ENCODE measurements at places on chromosomes 6 and 20.

- no peak for DNase-seq
These were observed 326.0 kb downstream of the GRIK2 start for GRCh38 chr6:101719521-101719920.

- DNase-seq = no peak
These were observed 27.3 kb downstream of the RRBP1 start for GRCh38 chr20:17654649-17655285.

GRCh38 chr20:53306192-53306805, 287.3 kb downstream of the ZNF217 start:
- no peak for DNase-seq

- DNase-seq = no peak
These were observed 36.6 kb upstream of the NFATC2 start for GRCh38 chr20:51579137-51579536.

- no peak for DNase-seq
These were observed 69.1 kb downstream of the TMEM244 start for GRCh38 chr6:129792049-129792448.

DNA sequence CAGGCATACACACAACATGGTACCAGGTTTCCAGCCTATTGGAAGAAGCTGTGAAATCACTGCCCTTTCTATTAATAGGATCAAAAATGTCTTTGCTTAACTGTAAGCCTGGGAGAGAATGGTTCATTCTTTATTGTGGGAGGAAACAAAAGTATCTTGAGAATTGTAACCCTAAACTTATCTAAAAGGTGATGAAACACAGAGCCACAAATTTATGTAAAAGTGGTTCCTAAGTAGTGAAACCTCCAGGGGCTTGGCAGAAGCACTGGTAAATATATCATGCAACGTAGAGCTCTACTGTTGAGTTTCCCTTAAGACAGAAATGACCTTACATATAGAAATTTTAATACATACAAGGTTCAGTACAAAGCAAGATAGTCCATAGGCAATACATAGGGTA, 17.2 kb upstream of the NOX3 start:
- DNase-seq = no peak

DNA sequence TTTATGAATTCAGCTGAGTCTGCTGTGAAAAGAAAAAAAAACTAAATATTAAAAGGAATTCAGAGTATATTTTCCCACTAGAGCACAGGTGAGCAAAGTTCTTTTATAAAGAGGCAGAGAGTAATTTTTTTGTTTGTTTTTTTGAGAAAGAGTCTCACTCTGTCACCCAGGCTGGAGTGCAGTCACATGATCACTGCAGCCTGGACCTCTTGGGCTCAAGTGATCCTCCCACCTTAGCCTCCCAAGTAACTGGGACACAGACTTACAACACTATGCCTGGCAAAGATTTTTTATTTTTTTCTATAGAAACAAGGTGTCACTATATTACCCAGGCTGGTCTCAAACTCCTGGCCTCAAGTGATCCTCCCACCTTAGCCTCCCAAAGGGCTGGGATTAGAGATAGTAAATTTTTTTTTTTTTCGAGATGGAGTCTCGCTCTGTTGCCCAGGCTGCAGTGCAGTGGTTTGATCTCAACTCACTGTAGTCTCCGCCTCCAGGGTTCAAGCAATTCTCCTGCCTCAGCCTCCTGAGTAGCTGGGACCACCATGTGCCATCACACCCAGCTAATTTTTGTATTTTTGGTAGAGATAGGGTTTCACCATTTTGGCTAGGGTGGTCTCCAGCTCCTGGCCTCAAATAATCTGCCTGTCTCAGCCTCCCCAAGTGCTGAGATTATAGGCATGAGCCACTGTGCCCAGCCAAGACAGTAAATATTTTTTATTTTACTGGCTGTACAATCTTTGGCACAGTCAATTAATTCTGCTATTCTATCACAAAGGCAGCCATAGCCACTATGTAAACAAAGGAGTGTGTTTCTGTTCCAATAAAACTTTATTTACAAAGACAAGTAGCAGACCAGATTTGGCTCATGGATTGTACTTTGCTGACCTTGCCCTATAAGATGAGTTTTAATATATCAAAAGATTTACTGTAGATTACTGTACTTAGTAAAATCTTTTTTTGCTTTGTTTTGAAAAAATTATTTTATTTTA, 14.5 kb upstream of the B4GALT5 start:
- no peak for DNase-seq

DNA sequence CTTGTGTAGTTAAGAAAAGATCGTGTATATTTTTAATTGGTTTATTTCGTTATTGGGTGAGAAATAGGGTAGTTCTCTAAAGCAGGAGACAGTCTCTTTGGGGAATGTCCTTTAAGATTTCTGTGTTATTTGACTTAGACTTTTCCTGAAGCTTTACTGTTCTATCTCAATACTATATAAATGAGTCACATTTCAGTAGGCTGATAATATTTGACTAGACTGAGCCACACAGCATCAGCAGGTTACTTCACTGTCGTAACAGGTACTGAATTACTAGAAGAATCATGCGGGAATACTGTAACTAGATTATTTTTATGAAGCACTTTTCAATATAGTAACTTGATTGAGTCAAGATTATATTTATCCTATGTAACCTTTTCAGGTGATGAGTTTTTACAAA, 1.4 kb downstream of the SMAP1 start:
- no peak for DNase-seq

DNA sequence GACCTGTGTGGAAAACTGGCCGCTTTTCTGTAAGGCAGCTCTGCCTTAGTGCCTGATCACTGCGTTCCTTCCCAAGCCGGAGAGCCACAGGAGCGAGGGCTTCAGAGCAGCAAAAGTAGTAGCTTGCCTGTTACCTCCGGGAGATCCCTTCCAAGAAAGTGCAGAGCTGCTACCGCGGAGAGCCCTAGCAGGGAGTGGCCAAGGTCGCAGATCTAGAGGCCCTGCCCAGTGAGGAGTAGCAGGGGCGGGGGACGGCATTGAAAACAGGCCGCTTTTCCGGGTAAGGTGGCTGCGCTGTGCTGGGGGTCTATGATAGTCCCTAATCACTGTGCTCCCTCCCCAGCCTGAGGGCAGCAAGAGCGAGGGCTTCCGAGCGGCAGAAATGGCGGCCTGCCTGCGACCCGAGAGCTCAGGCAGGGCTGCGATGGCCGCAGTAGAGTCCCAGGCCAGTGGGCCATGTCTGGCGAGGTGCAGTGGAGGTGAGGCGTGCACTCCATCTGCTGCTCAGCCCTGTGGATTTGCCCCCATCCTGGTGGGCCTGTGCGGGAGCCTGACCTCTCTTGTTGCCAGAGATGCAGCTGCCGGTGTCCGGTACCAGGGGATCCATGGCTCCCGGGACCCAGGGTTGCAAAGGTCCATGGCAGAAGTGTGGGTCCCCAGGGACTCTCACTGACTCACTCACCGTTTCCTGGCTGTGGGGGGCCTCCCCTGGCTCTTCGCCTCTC, 67.3 kb downstream of the KLHL32 start:
- DNase-seq = no peak

- no peak for DNase-seq
These were observed 46.1 kb upstream of the JAG1 start for GRCh38 chr20:10719740-10720385.

GRCh38 chr20:60785301-60785700, 466.8 kb upstream of the CDH4 start:
- DNase-seq = no peak

GRCh38 chr6:137968901-137969300, 101.8 kb downstream of the TNFAIP3 start:
- DNase-seq = no peak

DNA sequence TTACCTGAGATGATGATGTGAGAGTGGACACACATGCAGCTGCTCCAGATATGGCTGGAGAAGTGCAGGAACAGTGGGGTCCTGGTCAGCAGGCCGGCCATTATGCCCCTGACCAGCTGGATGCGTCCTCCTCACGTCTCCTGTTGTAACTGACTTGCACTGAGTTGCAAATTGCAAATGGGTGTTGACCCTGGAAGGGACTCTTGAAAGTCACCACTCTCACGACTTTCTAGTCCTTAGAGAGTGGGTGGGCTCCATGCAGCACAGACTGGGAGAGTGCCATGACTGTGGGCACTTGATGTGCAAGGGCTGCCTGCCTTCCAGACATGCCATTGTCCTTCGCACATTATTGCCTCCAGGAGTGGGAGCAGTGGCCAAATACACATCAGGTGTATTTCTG, 10.8 kb downstream of the FAM83D start:
- DNase-seq = no peak

- no peak for DNase-seq
These were observed 248.2 kb downstream of the KHDC1L start for GRCh38 chr6:72977114-72977513.

DNA sequence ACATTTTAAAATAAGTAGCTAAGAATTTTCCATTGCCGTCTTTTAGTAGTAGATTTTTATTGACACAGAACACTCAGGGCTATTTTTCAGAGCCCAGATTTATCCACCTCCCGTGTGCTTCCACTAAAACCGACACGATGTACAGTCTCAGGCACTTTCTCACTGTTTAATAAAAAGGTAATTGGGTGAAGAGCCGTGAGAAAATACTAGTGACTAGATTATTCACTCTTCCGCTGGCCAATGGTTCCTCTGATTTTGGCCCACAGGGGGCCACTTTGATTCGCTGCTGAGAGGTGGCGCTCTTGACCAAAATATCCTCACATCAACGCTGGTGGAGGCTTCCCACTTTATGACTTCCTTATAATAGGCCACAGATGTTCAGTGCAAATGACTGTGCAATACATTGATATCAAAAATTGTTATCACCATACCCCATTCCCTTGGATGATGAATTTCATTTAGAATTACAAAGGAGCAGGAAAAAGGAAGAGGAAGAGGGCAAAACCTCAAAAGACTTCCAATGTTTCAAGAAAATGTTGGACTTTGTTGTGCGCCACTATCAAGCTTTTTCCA, 12.3 kb upstream of the HDDC2 start:
- no peak for DNase-seq

DNA sequence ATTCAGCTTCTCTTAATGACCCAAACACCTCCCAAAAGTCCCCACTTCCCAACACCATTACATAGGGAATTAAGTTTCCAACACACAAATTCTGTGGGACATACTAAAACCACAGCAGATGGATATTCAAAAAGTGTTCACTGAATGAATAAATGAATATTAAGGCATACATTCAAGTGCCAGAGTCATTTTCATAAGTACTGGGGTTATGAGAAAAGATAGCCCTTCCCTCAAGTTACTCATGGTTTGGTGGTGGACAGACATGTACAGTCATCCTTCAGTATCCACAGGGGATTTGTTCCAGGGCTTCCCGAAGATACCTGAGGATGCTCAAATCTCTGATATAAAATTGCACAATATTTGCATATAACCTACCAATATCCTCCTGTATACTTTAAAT, 50.4 kb downstream of the HS3ST5 start:
- DNase-seq = no peak

- DNase-seq = no peak
These were observed 568 bp downstream of the PREP start for GRCh38 chr6:105402090-105402938.

GRCh38 chr6:28010526-28010925, 53.5 kb downstream of the OR2B6 start:
- no peak for DNase-seq

GRCh38 chr6:56796196-56796532, 153.5 kb upstream of the DST start:
- no peak for DNase-seq

DNA sequence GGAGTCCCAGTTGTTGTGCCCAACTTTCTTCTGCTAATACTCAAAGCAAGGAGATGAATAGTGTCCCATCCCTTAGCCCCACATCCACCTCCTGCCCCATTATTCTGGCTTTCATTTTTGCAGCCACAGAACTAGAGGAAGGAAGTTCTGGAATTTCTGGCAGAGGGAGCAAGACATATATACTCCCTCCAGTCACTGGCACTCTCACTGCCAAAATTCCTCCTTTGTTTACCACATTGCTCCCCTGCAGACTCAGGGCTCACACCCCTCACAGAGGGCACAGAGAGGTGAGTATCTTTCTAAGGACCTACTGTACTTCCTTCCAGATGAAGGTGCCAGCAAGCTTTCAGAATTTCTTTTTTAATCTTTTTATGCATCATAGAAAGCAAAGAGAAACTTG, 168.0 kb upstream of the ID4 start:
- no peak for DNase-seq

- DNase-seq = no peak
These were observed 29.8 kb downstream of the DIDO1 start for GRCh38 chr20:62896526-62896925.

DNA sequence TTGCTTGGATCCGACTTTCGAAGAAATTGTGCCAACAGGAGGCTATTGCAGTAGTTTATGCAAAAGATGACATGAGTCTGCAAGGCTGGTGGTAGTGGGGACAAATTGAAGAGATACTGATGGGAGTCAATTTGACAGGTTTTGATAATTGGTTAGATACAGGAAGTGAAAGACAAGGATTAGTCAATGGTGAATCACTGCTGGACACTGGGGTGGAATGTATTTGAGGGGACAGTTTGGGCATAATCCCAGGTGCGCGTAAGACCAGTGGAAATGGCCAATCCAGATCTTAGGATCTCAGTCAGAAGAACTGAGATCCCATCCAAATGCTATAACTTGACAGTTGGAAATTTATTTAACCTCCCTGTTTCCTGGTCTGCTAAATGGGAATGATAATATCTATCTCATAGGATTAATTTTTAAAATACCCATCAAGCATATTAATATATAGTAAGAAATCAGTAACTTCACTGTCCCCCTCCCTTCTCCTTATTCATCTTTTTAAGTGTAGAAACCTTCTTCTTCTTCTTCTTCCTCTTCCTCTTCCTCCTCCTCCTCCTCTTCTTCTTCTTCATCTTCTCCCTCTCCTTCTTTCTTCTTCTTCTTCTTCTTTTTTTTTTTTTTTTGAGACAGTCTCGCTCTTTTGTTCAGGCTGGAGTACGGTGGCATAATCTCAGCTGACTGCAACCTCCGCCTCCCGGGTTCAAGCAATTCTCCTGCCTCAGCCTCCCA, 30.9 kb upstream of the ERVFRD-1 start:
- DNase-seq = no peak

DNA sequence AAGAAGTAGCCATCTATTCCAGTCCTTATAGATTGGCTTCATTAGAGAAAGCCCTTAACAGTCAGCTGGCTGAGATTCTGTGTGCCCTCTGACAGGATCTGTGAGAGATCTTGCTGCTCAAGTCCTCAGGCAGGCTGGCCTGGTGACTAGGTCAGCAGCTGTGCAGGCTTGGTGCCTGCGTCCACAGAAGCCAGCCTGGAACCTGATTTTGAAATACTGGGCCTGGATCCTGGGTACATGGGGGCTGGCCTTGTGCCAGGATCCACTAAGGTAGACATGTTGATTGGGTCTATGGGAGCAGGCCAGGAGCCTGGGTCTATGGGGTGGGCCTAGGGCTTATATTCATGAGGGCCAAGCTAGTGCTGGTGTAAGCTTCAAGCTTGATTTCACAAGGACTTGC, 381.8 kb upstream of the MARCKS start:
- no peak for DNase-seq

GRCh38 chr6:74280130-74280692, 584.2 kb downstream of the CD109 start:
- DNase-seq = no peak

- no peak for DNase-seq
These were observed 23.8 kb downstream of the TBC1D32 start for GRCh38 chr6:121310495-121310894.

GRCh38 chr20:11847827-11848226, 69.9 kb upstream of the BTBD3 start:
- no peak for DNase-seq

All from activated gamma-delta T cell (primary cell).